CD4-positive, alpha-beta T cell treated with Interleukin-2 at 100 ng/mL for 4 hours (primary cell): ENCODE measurements at places on chromosomes 13 and 19.
A peak's percentile ranks its signal among the peaks of the same experiment; 100 is the strongest.

GRCh38 chr13:33296793-33297425, 11.4 kb upstream of the STARD13 start:
- DNase-seq: no peak

- DNase-seq: no peak
These were observed 812 bp downstream of the DPY19L3 start for GRCh38 chr19:32406161-32407003.

DNA sequence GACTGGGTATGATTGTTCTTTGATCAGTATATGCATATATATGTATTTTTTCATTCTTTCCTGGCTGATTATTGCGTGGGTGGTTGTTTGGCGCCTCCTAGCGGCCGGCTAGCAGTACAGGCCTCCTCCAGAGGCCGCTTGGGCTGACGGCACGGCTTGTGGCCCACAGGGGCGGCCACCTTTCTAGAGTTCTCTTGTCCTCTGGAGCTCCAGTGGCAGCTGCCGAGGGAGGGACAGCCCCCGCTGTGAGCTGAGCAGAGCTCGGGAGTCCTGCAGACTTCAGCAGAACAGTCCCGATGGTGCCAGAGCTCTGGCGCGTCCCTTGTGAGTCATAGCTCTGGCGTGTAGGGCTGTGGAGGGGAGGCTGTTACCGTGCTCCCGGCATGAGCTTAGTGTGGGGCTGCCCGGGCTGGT, 22.5 kb upstream of the ZNF429 start:
- peak; percentile 76 for DNase-seq

- peak; percentile 13 for DNase-seq
These were observed 339.0 kb downstream of the RFC3 start for GRCh38 chr13:34156841-34157365.

- DNase-seq: no peak
These were observed 568 bp upstream of the ZNF230 start for GRCh38 chr19:44002212-44002565.

GRCh38 chr19:51594774-51595109, 23.7 kb downstream of the ZNF175 start:
- DNase-seq: no peak

- no peak for DNase-seq
These were observed 53.1 kb downstream of the KL start for GRCh38 chr13:33069365-33069764.

GRCh38 chr13:50914848-50915247, 5.3 kb downstream of the RNASEH2B start:
- DNase-seq: peak; percentile 55

DNA sequence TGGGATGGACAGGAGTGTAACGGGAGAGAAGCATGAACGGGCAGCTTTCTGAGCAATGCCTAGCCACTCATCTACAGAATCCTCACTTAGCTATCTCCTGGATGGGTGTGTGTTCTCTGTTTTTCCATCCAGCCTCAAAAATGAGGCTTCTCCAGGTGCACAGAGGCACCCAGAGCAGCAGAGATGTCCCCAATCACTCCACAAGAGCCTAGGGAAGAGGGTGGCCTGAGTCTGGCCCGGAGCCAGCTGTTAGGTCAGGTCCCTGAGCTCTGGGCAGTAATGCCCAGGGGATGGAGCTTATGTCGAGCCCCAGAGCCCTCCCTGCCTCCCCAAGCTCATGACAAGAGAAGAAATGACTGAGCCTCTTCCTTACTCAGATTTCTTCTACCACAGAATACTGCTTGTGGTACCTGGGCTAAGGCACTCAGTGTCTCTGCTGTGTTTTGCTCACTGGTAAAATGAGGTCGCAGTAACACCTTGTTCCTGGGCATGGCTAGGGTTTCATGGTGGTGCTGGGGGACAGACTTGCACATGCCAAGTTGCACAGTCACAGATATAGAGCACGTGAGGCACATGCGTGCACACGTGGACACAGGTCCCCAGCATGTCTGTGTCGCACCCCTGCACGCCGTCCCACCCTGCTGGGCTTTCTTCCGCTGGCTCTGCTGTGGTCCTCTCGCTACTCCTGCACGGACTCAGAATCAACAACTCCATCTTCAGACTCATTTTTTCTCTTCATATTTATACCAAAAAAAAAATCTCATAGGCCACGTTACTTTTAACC, 86.6 kb upstream of the SOX1 start:
- no peak for DNase-seq

DNA sequence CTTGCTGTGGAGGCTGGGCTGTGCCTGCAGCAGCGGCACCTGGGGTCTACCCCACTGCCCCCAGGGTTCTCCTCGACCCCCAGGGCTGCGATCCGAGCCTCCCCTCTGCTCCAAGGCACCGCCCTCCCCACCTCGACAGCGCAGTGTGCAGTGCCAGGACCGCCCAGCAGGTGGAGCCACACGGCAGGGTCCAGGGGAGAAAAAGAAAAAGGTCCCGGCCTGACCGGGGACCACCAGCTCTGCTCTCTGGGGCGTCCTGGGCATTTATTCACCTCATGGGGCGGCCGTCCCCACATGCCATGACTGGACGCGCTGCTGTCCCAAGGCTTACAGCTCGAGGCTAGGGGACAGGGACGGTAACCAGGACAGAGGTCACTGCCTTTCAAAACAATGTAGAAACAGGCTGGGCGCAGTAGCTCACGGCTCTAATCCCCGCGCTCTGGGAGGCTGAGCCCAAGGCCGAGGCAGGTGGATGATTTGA, 10.6 kb downstream of the REXO1 start:
- peak; percentile 52 for DNase-seq

GRCh38 chr19:23822735-23823134, 64.0 kb upstream of the ZNF681 start:
- DNase-seq: no peak

DNA sequence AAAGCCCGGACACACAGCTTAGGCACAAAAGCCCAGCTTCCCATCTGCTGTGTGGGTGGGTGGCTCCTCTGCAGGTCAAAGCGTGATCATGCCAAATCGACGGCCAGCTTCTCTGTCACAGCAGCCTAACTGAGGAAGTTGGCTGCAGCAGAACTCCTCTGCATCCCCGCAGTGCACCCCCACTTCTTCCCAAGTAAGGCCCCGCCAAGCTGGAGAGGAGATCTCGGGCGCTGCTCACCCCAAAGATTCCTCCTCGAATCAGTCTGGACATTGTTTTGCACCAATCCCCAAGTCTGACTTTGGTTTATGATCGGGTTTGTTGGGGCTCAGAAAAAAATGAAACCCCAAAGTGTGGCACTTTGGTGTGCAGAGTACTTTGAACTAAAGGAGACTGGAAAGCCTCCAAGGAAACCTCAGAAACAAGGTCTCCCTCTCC, 19.7 kb upstream of the CPB2 start:
- no peak for DNase-seq

GRCh38 chr13:43682701-43683100, 104.1 kb downstream of the ENOX1 start:
- DNase-seq: no peak

DNA sequence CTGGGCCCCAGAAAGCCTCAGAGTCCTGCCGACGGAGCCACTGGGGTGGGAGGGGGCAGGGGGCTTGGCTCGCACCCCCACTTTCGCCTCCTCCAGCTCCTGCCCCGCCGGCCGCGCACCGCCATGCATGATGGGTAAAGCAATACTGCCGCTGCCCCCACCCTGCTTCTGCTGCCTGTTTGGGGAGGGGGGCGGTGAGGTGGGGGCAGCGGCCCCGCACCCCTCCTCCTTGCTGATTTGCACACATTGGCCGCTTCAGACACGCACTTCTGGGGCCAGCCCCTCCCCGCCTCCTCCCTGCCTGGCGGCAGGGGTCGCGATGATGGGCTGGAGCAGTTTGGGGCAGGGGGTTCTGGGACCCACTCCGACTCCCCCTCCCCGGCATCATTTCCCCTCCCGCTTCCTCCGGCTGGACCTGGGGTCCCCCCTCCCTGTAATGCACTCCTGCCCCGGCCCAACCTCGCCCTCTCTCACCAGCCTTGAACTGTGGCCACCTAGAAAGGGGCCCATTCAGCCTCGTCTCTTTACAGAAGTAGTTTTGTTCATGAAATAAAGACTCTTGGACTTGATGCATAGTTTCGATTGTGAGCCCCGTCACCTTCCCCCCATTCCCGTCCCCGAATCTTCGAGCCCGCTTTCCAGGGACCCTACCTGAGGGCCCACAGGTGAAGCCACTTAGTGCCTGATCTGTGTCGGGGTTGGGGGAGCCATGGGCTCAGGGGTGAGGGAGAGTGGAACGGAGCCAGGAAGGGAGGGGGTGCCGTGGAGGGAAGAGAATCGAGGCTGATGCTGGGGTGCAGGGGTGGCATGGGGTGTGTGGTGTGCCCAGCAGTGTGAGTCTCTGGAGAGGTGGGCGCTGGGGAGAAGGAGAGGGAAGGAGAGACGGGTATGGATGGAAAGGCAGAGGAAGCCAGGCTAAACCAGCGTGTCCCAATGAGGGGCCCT, 1.4 kb upstream of the HPN start:
- no peak for DNase-seq

GRCh38 chr19:46392252-46392801, 21.0 kb downstream of the CCDC8 start:
- DNase-seq: no peak

DNA sequence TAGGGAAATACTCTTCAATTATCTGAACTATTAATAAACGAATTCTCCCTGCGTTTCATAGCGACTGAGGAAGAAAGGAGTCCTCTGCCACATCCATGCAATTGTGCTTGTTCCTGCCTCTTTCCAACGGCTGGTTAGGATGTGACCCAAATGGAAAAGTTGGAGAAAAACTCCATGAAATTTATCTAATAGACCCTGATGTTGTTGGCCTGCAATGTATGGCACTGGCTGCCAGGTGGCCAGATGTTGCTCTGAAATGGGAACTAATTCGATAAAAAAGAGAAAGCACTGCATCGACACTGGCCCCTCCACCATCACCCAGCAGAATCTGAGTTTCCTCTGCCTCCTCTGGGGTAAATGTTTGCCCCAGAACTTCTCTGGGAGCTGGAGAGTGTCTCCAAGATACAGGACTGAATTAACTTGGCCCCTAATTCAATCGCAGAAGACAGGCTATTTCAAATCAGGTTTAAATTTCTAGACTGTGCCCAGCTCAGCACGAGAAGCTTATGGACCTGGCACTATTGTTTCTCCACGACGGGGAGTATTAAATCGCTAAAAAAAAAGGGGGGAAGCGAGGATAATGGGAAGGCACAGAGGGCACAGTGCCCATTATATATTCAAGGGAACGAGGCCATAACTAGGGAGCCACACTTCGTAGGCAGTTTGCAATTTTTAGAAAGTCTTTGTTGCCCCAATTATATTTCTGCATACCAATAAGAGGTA, 103.9 kb downstream of the ZIC5 start:
- DNase-seq: no peak

GRCh38 chr13:27793507-27794367, 1.5 kb downstream of the GSX1 start:
- DNase-seq: no peak

DNA sequence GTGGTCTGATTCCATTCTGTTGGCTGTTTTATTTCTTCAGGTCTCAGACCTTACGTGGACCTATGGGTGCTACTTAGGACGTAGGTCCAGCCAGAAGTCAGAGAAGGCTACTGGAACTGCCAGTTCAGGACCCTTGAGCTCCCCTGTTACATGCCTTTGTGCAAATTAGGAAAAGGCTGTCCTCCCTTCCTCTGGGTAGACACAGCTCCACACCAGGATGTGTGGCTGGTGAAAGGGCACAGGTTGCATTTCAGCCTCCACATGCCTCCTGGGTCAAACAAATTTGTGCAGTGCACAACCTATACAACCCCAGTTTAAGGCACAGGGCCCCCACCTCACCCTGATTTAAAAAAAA, 43.9 kb upstream of the MAP3K10 start:
- DNase-seq: no peak

GRCh38 chr13:102401265-102401664, 583 bp downstream of the FGF14 start:
- DNase-seq: no peak

DNA sequence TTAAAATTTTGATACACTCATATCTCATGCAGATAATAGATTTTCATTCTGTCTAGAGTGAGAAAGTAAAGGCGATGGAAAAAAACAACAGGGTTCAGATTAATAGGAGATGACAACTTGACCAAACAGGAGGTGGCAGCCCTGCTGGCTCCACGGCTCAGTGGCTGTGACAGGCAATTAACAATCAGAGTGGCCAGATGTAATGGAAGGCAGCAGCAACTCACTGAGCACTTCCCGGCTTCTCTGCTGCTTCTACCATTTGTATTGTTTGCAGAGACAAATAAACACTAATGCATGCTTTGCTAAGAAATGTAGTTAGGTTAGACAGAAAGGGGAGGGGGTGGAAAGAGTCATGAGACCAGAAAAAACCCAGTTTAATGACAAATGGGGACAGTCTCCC, 473.0 kb upstream of the SLC10A2 start:
- no peak for DNase-seq

GRCh38 chr13:50891206-50891605, 18.4 kb upstream of the RNASEH2B start:
- DNase-seq: no peak

DNA sequence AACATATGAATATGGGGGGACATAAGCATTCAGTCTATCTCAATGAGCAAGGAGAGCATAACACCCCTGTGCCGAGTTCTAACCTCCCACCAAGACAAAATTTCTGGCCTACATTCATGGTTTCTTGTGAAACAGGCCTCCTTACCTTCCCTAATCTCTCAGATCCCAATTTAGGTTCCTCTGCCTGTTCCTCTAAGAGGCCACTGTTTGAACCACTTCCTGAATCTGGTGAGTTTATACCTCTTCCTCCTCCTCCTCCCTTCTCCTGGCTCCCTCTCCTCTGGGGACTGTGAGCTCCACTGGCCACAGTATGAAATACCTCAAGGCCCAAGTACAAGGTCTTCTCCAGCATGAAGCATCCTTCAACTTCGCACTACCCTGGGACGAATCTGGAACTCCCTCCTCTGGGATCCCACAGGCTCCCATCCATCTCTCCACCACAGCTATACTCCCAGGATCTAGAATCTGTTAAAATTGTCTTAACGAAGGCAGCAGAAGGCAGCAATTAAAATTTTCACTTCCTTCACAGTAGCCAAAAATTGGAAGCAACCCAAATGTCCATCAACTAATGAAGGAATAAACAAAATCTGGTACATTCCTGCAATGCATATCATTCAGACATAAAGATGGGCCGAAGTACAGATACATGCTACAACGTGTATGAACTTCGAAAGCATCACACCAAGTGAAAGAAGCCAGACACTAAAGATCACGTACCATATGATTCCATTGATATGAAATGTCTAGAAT, 7.8 kb upstream of the SIGLECL1 start:
- no peak for DNase-seq

- DNase-seq: no peak
These were observed 421.7 kb downstream of the EFNB2 start for GRCh38 chr13:106113796-106114195.

DNA sequence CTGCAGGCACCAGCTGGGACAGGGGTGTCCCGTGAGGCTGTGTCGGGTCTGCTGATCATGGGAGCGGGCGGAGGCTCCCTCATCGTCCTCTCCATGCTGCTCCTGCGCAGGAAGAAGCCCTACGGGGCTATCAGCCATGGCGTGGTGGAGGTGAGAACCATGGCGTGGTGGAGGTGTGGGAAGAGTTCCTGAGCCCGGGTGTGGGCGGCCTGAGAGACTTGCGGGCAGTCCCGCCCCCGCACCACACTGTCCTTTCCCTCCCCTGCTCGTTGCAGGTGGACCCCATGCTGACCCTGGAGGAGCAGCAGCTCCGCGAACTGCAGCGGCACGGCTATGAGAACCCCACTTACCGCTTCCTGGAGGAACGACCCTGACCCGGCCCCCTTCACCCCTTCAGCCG, 10.7 kb downstream of the APLP1 start:
- no peak for DNase-seq
